ENCODE measurements at places on chromosomes 2 and 18. TPM values are rescaled to one million over a fixed set of nuclear protein-coding genes. Genes with fewer than 3 reads are reported as not detected.

DNA sequence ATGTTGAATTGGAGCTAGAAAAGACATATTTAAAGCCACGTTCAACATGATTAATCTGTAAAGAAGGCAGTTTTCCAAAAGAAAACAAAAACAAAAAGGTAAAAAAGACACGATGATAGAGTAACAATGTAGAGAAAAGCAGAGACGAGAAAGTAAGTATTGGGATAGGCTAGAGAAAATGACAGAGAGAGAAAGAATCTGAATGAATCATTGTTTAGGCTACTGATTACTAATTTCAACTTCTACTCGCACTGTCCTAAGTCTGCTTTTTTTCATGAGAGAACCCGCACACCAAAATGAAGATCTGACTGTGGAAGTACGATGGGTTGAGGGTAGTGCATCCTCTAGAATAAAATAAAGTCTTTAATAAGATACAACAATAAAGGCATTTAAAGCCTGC, 1599.2 kb upstream of the TMEFF2 start:
- H3K27me3 ChIP-seq = no peaks in the 10 kb centered on the region
- no peaks in the 10 kb centered on the region for H3K4me1 ChIP-seq
- H3K27ac ChIP-seq = no peak overlapping the region
- H3K4me3 ChIP-seq = no peak overlapping the region

DNA sequence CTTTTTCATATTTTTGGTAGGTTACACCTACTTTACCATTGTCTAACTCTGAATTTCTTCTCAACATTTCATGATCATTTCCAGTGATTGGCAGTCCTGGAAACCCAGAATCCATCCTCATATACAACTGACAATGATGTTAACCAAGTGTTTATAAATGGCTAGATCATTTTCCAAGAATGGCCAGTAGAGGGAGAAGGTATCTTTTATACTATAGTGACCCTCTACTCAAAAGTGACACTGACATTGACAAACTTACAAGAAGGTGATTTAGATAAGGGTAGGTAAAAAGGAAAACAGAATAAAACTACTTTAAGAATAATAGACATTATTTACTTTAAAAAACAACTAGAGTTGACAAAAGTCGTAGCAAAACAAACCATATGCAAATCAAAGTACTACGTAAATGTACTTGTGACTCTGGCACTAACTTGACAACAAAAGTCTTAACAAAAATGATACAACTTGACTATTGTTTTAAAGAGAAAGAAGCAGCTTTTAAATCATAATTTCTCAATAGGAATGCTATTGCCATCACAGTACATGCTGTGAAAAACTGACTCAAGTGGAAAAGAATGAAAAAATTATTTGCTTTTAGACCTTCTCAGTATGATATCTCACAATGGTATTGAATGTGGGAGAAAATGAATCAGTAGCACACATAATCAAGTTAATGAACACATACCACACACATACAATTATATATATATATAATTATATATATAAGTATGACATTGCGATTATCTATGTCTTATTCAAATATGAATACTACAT, 76.6 kb upstream of the GRB14 start:
- H3K27me3 ChIP-seq = no peaks in the 10 kb centered on the region
- H3K4me1 ChIP-seq = no peaks in the 10 kb centered on the region
- H3K4me3 ChIP-seq = no peak overlapping the region
- DNase-seq = no peak

DNA sequence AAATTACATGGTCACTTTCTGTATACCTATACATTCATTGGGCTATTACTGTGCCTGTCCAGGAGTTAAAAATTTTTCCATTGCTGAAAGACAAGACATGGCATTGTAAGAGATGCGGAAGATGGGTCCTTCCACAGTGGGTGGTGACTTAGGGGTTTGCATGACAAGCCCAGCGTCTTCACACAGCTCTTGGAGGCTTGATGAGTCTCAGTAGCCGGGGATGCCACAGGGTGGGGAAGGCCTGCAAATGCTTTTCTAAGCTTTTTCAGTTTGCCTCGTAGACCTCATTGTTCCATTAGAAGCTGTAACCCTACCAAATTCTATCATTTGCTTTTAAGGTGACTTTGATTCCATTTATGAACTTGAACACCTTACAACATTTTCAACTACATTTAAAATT, 18.1 kb upstream of the MAPRE3 start:
- DNase-seq = no peak
- no peaks in the 10 kb centered on the region for H3K36me3 ChIP-seq
- no peak overlapping the region for H3K4me3 ChIP-seq
- no peaks in the 10 kb centered on the region for H3K4me1 ChIP-seq

GRCh38 chr2:9170458-9171130, 36.0 kb upstream of the ASAP2 start:
- no peaks in the 10 kb centered on the region for H3K27me3 ChIP-seq
- H3K4me3 ChIP-seq = no peak overlapping the region
- no peaks in the 10 kb centered on the region for H3K36me3 ChIP-seq

GRCh38 chr2:237870754-237871651, 11.6 kb downstream of the RAMP1 start:
- H3K4me1 ChIP-seq = no peaks in the 10 kb centered on the region
- H3K4me3 ChIP-seq = no peak overlapping the region
- no peaks in the 10 kb centered on the region for H3K36me3 ChIP-seq

DNA sequence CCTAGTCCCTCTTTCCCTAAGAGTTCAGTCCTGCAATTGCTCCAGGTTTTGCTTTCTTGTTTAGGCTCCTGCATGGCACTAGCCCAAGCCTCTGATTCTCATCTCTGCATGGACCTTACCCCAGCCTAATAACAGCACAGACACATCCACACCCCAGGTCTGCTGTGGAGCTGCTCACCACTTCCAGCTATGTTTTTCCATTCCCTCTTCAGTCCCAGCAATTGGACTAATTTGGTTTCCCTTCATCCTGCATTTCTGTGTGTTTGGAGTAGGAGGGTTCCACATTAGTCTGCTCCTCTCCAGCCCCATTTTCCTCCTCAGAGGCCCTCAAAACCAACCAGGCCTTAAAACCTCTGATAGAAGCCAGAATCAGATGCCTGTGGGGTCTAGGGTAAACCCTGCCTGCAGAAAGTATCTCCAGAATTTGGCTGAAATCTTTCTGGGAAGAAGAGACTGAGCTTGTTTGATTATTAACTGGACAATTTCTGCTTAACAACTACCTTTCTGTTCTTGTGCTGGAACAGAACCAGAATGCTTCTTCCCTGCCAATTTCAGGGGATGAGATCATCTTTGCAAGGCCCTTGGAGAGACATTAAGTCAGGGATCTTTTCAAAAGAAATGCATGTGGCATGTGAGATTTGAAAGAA, 95.9 kb downstream of the GFPT1 start:
- peaks cover 11% of the 10 kb centered on the region for H3K4me1 ChIP-seq
- no peaks in the 10 kb centered on the region for H3K27me3 ChIP-seq
- peak overlapping the region; percentile 17 for H3K27ac ChIP-seq
- H3K36me3 ChIP-seq = no peaks in the 10 kb centered on the region

DNA sequence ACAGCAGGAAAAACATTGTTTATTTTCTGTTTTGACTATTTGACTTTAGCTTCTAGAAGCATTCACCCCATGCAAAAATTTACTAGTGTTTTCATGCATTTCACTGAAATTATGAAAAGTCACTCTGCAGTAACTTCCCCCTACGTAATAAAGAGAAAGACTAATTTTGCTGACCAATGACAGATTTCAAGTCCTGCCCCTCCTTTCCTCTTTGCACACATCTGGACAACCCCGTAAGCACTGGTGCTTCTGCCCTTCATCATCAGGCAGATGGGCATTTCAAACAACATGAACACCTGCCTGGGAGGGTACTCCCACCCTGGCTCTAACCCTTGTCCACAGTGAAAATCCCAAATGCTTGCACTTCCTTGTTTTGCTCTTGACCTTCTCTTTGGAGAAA, 815.0 kb upstream of the ID2 start:
- no peak for DNase-seq
- H3K36me3 ChIP-seq = no peaks in the 10 kb centered on the region
- H3K4me1 ChIP-seq = no peaks in the 10 kb centered on the region
- H3K4me3 ChIP-seq = no peak overlapping the region
- no peak overlapping the region for H3K27ac ChIP-seq
- H3K27me3 ChIP-seq = no peaks in the 10 kb centered on the region

DNA sequence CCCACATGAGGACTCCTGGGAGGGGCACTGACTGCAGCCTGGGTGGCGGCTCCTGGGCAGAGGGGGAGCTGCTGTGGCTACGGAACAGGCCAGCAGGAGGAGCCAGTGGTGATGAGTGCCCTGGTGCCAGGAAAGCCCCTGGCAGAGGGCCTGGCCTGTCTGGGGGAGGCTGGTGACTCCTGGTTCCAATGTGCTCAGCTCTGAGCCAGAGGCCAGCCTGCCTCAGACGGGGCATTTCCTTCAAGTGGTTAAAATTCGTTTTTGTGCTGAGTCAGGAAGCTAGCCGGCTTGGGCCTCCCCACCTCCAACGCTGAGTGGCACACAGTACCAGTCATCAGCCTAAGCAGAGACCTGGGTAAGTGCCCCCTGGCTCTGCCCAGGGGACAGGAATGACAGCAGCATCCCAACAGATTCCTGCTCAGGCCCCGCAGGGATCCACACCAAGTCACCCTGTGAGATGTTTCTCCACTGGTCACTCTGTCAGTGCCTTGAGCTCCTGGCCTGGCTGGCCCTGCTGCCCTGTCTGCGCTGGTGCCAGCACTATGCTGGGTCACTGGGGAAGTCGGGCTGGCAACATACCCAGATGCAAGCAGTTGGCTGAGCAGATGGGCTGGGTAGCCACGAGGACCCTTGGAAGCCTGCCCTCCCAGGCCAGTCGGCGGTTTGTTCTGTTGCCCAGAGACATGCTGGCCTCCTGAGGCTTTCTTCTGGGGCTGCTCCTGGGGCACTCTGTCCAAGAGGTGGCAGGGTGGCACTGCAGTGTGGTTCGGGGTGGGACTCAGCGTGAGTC, 7.1 kb upstream of the KLF11 start:
- DNase-seq = peak; percentile 89
- H3K27ac ChIP-seq = peak overlapping the region; percentile 68
- H3K4me3 ChIP-seq = no peak overlapping the region
- H3K36me3 ChIP-seq = no peaks in the 10 kb centered on the region
- H3K27me3 ChIP-seq = no peaks in the 10 kb centered on the region

The SCN7A gene
- 4.2 TPM for total RNA-seq

The NAT8 gene
- 33.6 TPM for total RNA-seq

The SRD5A2 gene
- total RNA-seq = 6.3 TPM

The CMPK2 gene
- 5.1 TPM for total RNA-seq

The RAPH1 gene
- 23.3 TPM for total RNA-seq

The PAX8 gene
- total RNA-seq = 1.1 TPM

All from right lobe of liver (tissue), 6 donors.